ENCODE measurements at places on chromosomes 12 and 14. TPM values are rescaled to one million over a fixed set of nuclear protein-coding genes. Genes with fewer than 3 reads are reported as not detected.

Gene GALC
- 18.9 TPM for total RNA-seq

Gene RHEBL1
- 0.24 TPM for total RNA-seq

Gene SLC5A8
- not detected for total RNA-seq

Gene KLHDC1
- 6.5 TPM for total RNA-seq

Gene PIP4P1
- total RNA-seq = 19.5 TPM

Gene NEK9
- total RNA-seq = 89.1 TPM

Gene OTUB2
- 0.24 TPM for total RNA-seq

Gene HOXC11
- total RNA-seq = not detected

Gene TSPAN19
- not detected for total RNA-seq

Gene BCL11B
- total RNA-seq = 0.29 TPM

Gene GALNT9
- total RNA-seq = 2.7 TPM

Gene NKX2-1
- not detected for total RNA-seq

Gene CNTN1
- 0.68 TPM for total RNA-seq

Gene SPIC
- total RNA-seq = not detected

All from left cardiac atrium (tissue), 4 donors.